ENCODE measurements at places on chromosomes 7 and 10.

- DNase-seq: no peak
These were observed 55.4 kb upstream of the MKRN1 start for GRCh38 chr7:140534743-140535142.

- DNase-seq: no peak
These were observed 809.2 kb downstream of the NXPH1 start for GRCh38 chr7:9242636-9243035.

DNA sequence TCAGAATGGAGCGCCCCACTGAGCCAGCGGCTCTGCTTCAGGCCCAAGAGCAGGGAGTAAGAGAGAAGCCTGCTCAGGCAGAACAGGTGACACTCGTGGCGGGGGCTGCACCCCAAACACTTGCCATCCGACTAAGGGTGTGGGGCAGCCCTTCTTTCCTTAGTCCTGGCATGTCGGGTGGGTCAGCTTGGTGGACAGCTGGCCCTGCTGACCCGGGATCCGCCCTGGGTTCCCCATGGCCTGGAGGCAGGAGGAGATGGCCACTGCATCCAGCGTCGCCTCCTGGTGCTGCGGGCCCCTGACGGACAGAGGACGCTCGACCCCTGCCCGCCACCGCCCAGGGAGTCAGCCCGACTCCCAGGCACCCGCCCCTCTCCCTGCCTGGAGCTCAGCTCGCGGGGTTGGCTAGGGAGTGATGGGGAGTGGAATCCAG, 1.2 kb upstream of the PAOX start:
- DNase-seq: no peak

GRCh38 chr7:75691793-75692543, 46.8 kb downstream of the HIP1 start:
- no peak for DNase-seq

GRCh38 chr7:12174931-12175330, 36.2 kb upstream of the TMEM106B start:
- DNase-seq: no peak

- no peak for DNase-seq
These were observed 87.9 kb downstream of the KIF20B start for GRCh38 chr10:89789188-89789877.

DNA sequence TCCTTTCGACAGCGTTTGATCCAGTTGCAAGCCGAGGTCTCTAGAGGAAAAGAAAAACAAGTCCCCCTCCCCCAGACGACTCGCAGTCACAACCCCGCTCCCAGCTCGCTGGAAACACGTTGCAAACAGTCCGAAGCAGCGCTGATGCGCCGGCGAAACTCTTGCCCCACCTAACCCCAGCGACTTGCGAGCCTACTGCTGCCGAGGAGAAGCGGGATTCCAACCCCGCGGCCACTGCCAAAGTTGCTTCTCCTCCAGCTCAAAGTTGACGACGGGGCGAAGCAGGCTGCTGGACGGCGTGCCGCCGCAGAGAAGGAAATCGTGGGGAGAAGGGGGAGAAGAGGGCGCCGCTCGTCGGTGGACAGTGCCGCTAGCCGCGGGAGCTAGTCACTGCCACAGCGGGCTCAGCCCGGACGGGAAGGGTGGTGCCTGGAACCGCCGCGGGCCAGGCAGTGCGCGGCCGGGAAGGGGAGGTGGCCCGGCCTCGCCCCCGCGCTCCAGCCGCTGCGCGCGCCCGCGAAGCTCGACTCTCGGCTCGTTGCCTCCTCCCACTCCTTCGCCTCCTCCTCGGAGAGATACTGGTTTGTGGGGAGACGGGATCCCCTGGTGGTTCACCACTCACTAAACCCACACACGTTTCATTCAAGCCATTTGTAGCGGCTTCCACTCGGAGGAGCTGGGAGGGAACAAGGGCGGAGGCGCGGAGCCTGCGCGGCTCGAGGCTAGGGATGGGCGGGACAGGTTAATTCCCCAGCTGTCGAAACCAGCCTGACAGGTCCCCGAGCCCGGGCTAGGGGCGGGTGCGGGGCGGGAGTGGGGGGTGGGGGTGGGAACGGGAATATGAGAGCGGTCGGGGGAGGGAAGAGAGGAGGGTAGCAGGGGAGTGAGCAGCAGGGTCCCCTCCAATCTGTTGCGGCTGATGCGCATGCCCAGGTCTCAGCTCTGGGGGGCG, at the start of gene GPR37:
Gene GPR37 (minus strand): TSS at position 392 of the 952 bp plus-strand sequence. CDS start 816 bp downstream, outside the sequence.
- no peak for DNase-seq

DNA sequence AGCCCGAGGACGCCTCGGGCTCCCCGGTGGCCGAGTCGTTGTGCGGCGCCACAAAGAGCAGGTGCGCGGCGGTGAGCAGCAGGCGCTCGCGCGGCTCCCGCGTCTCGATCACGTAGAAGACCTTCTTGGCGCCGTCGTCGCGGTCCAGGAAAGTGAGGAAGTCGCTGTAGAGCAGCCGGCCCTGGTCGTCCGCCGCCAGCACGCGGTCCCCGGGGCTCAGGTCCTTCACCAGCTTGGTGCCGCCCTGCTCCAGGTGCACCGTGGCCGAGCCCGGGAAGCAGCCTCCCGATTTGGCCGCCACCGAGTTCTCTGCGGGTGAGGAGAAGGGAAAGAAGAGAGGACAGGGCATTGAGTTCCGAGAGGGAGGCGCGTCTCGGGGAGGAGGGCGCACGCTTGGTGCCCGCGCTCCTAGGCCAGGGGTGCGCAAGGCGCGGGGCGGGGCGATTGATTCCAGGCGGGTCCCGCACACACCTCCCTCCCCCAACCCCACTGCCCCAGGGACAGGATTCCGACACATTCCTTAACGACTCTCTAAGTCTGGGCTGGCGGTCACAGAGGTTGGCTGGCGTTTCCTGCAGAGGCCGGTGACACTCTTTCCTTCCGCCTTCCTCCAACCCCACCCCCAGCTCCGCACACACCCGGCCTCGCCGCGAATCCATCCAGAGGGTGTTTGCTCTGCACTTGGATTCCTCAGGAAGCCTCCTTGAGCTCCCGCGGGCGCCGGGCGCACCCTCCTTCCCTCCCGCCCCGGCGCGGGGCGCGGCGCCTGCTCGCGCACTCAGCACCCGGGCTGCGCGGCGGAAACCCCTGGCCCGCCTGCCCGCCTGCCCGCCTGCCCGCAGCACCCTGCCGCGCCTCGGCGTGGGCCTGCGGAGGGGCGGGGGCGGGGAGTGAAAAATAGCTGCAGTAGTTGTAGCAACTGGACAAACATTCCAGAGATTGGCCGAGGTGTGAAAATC, 8.6 kb downstream of the SHH start:
- no peak for DNase-seq

DNA sequence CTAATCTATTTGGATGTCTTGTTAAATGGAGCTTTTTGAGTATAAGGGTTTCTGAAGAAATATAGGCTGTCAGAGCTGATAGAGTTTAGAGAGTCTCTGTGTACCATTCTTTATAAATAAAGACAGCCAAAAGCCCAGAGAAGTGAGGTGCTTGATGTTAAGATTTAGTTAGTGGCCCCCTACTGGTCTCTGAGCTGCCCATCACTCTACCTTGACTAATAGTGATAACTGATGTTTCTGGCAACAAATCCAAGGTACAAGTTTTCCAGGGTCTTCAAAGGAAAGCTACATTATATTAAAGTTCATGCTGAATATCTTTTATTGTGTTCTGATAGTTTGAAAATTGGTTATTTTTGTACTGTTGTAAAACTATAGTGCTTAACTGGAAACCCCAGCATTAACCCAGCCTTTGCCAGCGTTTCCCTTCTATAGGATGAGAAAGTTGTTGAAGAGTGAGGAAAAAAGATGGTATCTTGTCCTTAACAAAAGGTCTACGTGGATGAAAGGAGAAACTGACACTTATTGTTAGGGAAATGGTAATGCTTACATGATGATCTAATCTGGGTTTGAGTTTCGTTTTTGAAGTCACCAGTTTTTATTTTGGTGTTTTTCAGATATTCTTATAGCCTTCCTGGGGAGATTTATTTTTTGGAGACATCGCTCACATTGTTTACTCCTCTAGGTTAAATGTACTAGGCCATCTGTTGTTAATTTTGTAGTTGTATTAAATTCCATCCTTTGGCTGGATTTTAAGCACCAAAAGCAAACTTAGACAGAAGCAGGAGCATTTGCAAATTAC, 79.0 kb downstream of the AUTS2 start:
- DNase-seq: no peak

- DNase-seq: no peak
These were observed 126.5 kb upstream of the MTPN start for GRCh38 chr7:136103545-136104268.

DNA sequence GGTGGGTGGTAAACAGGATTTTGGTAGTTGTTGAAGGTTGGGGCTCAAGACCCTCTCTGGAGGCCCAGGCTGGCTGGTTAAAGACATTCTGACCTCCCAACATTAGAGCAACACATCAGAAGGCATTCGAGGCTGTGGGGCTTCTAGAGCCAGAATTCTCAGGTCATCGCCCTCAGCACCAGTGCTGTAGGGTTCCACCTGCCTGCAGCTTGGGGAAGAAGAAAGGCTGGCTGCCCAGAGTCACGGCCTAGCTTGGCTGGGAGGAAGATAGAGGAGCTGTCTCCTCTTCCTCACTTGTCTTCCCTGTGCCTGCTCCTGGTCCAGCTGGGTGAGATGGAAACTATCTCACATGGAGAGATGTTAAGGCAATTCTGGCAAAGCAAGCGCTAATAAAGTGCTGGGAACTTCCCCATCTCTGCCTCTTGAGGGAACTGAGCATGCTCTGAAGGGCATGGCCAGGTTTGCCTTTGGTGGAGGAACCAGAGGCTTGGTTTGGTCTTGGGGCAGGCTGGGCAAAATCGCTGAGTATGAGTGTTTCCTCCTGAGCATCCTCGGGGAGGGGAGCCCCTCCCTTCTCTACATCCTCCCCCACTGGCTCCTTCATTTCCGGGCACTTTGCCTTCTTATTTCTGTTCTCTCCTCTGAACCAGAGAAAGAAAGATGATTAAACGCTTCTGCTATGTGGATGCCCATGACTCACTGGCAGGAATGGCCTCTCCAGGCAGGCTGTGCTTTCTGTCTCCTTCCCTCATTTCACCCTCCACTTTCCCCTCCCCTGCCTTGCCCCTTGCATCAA, 509.0 kb upstream of the PODXL start:
- DNase-seq: no peak

GRCh38 chr10:78634835-78635234, 433.9 kb upstream of the ZMIZ1 start:
- DNase-seq: no peak

- no peak for DNase-seq
These were observed 526.7 kb downstream of the CALN1 start for GRCh38 chr7:71885487-71885886.

DNA sequence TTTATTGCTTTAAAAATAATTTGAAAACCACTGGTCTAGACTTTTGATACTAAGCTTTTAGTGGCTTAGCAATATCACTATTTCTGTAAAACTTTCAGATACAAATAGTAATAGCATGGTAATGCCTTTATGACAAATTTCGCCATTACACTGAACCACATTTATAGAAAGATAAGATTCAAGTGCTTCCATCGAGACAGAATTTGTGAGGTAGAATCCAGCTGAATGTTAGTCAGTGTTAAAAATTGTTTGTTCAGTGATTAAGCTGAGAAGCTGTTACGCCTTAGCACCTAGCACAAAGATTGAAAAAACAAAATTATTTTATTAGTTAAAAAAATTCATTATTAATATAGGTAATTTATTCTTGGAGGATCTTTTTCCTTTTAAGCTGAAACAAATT, 36.5 kb downstream of the GNAT3 start:
- no peak for DNase-seq

GRCh38 chr7:24587853-24588252, 14.6 kb downstream of the PALS2 start:
- DNase-seq: peak; percentile 25

DNA sequence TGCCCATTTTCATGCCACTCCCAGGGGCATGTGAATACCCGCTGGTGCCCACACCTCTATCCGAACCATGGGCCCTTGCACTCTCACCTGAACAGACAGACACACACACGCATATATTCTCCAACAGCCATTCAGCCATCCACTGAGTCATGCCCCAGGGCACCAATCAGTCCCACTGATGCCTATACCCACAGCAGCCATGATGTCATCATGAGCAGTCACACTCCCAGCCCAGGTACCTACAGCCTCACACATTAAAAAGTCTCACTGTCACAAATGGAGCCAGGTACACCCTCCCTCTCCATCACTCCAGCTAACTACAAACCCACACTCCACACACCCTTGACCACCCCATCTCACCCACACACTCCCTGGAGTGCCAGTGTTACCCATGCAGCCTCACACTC, 12.2 kb downstream of the VSIR start:
- DNase-seq: peak; percentile 64

GRCh38 chr7:17663061-17663675, 277.1 kb downstream of the SNX13 start:
- no peak for DNase-seq

GRCh38 chr10:3825244-3825643, 40.2 kb upstream of the KLF6 start:
- DNase-seq: no peak

DNA sequence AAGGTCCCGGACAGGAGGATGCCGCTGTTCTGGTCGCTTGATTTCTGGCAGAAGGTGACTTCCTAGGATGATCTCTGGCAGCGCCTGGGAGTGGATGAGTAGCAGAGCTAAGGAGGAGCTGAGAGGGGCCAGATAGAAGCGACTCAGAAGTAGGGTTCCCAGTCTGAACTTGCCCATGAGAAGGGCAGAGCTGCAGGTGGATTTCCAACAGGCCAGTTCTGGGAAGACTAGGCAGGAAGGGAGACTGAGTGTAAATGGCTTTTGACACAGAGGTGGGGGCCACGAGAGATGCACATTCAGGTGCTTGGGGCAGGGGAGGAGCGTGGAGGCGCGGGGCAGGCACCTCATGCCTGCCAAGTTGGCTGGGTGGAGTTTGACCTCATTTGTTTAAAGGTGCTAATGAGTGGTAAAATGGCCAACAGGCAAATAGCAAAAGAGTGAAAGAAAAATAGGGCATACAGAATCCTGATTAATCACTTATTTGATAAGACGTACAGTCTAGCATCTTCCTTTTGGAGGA, 58.8 kb downstream of the SHH start:
- no peak for DNase-seq

- no peak for DNase-seq
These were observed 4.5 kb downstream of the EIF4H start for GRCh38 chr7:74178632-74179031.

GRCh38 chr7:867001-867405, 9.4 kb upstream of the GET4 start:
- no peak for DNase-seq

- no peak for DNase-seq
These were observed 201.9 kb downstream of the MALRD1 start for GRCh38 chr10:19250546-19250945.

- no peak for DNase-seq
These were observed 171.5 kb downstream of the CYP26A1 start for GRCh38 chr10:93245147-93245546.

DNA sequence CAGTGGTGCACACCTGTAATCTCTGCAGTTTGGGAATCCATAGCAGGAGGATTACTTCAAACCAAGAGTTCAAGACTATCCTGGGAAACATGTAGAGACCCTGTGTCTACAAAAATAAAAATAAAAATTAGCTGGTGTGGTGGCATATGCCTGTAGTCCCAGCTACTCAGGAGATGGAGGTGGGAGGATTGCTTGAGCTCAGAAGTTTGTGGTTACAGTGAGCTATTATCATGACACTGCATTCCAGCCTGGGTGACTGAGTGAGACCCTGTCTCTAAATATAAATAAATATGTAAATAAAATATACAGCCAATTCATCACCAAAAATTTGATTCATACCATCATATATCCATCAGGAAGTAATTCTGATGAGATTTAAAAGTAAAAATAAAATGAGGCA, 60.9 kb downstream of the ANKRD7 start:
- no peak for DNase-seq

GRCh38 chr7:72127136-72127535, 285.0 kb downstream of the CALN1 start:
- no peak for DNase-seq

GRCh38 chr10:78263521-78263988, 229.9 kb downstream of the RPS24 start:
- no peak for DNase-seq

- DNase-seq: no peak
These were observed 271.5 kb upstream of the ZWINT start for GRCh38 chr10:56632537-56632936.
